ENCODE measurements at places on chromosomes 6 and 20.

GRCh38 chr6:44105146-44105545 is 22.1 kb downstream of the MRPL14 start:
- DNase-seq: no peak

GRCh38 chr6:148514091-148514845 is 171.6 kb downstream of the SASH1 start:
- DNase-seq: no peak

- DNase-seq: no peak
Observed at GRCh38 chr6:71468841-71469700, 180.5 kb downstream of the OGFRL1 start.

DNA sequence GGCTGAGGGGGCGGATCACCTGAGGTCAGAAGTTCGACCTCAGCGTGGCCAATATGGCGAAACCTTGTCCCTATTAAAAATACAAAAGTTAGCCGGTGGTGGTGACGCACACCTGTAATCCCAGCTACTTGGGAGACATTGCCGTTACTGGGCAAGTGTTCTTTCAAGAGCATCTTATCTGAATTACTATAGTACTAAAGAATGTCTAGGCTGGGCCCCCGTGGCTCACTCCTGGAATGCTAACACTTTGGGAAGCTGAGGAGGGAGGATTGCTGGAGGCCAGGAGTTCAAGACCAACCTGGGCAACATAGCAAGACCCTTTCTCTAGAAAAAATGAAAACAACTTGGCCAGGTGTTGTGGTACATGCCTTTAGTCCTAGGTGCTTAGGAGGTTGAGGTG is 859 bp upstream of the ZFP57 start:
- DNase-seq: no peak

DNA sequence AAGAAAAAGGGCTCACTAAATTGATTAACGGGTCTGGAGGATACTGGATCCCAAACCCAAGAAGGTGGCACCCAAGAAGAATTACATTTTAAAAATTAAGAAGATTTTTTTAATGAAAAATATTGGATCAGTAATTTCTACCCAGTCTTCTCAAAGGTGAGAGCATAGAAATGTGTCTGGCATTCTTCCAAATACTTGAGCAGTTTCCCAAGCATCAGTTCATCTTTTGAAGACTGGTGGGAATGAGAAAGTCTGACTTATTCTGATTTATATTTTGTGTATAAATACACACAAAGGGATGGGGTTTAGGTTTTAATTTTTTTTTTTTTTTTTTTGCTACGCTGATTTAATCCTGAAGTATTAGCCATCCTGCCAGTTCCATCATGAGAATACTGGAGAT is 3.3 kb downstream of the MGME1 start:
- no peak for DNase-seq

DNA sequence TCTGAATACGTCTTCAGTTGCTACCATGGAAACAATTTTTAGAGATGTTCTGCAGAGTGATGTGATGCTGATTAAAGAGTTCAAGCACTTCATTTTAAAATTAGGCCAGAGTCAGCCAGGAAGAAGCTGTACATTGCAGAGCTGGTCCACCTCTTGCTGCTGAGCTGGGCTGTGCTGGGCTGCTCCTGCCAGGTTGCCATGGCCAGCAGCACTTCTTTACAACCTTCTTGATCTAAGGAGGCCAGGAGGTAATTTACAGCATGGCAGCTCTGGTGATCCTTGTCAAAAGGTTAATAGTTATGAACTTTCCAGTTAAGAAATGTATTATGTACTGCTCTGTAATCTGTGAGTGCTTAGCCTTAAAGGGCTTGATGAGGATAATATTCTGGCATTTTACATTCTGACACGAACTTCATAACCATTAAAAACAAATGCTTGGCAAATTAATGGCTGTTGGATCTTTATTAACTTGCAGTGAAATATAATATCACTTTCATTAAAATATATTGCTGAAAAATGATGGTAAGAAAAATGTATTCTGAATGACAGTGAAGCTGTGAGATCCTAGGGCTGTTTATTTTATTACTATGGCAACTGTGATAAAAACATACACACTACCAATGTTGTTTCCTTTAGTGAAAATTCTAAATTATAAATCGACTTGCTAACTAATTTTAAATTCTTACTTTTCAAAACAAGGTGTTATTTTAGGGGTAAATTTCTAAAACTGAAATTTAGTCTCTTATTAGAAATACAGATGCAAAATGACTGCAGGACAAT is 259.7 kb downstream of the RFPL4B start:
- no peak for DNase-seq

GRCh38 chr6:161128680-161129196 is 137.2 kb downstream of the MAP3K4 start:
- no peak for DNase-seq

GRCh38 chr6:10411971-10412460 is 2.9 kb downstream of the TFAP2A start:
- peak; percentile 64 for DNase-seq

DNA sequence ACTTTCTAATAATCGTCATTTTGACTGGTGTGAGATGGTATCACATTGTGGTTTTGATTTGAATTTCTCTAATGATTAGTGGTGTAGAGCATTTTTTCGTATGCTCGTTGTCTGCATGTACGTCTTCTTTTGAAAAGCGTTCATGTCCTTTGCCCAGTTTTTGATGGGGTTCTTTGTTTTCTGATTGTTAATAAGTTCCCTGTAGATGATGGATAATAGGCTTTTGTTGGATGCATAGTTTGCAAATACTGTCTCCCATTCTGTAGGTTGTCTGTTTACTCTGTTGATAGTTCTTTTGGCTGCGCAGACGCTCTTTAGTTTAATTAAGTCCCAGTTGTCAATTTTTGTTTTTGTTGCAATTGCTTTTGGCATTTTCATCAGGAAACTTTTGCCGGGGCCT is 32.3 kb upstream of the XRN2 start:
- DNase-seq: no peak

GRCh38 chr6:33910594-33910993 is 106.8 kb upstream of the MLN start:
- no peak for DNase-seq

DNA sequence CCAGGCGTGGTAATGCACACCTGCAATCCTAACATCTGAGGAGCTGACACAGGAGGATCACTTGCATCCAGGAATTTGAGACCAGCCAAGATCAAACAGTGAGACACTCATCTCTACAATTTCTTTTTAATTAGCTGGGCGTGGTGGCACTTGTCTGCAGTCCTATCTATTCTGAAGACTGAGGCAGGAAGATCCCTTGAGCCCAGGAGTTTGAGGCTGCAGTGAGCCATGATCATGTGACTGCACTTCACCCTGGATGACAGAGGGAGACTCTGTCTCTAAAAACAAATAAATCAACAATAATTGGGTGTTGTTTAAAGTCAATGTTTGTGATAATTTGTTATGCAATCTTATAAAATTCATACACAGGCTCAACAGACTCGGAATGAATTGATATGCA is 18.0 kb upstream of the HLA-A start:
- no peak for DNase-seq

DNA sequence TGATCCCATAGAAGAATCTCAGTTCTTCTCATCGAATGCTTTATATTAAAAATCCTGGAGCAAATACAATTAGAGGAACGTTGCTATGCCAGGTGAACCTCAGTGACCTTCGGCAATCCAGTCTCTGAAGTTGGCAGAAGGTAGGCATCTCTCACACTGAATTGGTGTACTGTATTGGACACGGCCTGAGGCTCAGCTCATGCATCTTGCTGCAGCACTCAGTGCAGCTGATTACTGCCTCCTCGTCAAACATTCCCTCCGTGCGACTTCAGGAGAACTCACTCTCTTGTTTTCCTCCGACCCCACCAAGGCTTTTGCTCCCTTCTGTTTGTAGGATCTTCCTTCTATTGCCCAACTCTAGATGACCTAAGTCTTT is 90.5 kb downstream of the GPR6 start:
- DNase-seq: no peak

- DNase-seq: no peak
Observed at GRCh38 chr6:46357591-46357990, 133.7 kb downstream of the RCAN2 start.

DNA sequence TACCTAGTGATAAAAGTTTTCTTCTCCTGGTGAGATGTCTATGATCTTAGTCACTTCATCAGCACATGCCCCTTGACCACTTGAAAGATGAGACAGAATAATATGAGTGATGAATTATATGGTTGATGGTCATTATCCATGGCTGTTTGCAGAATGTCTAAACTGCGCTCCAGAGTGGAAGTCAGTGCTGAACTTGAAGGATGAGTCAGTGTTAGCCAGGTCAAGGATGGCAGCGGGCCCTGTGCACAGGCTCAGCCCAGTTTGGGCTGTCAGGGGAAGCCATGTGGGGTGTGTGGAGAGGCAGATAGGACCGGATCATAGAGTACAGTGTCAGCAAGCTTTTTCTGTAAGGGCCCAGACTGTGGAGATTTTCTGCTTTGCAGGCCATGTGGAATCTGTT is 67.2 kb upstream of the KIF25 start:
- no peak for DNase-seq

GRCh38 chr6:168109171-168109570 is 30.2 kb upstream of the FRMD1 start:
- no peak for DNase-seq

DNA sequence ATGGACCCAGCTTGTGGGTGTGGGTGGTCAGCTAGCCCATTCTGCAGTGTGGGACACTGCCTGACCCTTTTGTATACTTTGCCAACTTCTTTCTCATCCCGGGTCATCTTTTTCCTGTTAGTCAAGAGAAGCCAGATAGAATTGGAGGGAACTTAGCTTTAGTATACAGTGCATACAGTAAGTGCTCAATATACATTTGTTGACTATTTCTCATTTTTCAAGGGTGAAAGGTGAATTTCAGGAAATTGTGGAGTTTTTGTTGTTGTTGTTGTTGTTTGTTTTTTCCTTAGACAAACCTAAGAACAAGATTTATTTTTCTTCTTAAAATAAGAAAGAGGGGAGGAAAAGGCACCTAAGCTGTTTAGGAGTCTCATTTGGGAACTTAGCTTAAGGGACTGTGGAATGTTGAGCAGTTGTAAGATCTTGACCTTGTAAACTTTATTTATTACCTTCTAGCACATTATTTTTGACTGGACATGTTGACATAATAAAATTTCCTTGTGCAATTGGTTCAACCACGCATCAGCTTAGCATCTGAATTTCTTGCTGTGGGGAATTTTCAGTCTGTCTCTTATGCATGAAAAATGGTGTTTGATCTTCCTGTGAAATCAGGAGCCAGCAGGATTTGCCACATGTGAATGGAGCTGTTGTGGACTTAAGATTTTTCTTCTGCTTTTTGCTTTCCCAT is 113.6 kb downstream of the ARID1B start:
- DNase-seq: no peak

GRCh38 chr6:53910834-53911233 is 116.0 kb downstream of the LRRC1 start:
- no peak for DNase-seq

DNA sequence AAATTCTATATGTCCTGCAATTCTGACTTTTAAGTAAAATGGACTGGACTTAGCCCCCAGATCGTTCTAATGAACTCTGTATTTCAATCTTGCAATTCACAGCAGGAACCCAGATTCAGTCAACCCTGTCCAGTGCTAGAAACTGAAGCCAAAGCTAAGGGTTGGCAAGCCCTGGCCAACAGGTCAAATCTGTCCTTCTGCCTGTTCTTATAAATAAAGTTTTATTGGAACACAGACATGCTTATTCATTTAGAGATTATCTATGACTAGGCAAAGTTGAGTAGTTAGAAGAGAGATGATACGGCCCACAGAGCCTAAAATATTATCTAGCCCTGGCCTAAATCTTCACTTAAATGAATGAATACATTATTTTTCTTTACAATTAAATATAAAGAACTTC is 339.2 kb upstream of the JARID2 start:
- DNase-seq: no peak

DNA sequence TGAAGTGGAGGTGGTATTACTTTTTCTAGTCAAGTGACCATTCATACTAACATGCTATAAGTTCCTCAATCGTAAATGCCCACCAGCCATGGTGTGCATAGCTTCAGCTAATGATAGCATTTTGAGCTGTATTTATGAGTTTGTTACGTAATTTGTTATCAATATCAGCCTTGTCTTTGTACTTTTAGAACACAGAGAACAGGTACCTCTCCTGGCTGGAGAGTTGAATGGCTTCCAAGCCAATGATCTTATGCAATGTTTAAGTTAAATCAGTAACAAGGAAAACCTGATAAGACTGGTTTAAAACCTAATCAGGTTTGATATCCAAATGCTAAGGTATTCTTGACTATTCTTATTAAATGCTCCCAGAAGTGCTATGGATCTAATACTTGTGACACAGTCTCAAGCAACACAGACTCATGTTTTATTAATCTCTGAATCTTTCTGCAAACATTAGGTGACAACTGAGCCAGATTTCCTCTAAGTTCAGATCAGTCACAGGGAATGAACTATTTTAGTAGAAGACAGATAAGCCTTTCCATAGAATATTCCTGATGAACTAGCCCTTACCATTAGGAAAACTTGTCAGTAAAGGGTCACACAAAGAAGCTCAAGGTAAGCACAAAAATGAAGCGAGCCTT is 154.8 kb downstream of the PTPRK start:
- no peak for DNase-seq

GRCh38 chr20:46020555-46020954 is 8.5 kb upstream of the SLC12A5 start:
- DNase-seq: no peak

DNA sequence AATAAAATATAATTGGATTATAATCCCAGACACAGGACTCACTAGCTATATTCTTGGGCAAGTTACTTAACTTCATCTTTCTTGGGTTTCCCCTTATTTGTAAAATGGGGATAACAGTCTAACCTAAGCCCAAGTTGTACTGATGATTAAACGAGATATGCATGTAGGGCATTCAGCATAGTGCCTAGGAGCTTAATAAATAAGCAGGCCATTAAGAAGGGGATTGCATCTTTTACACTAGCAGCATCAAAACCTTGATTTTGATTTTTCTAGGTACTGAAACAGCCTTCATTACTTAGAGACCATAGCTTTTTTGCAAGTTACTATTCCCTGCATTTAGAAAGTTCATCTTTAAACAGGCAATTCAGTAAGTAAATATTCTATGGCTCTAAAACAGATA is 2.2 kb upstream of the QKI start:
- no peak for DNase-seq

DNA sequence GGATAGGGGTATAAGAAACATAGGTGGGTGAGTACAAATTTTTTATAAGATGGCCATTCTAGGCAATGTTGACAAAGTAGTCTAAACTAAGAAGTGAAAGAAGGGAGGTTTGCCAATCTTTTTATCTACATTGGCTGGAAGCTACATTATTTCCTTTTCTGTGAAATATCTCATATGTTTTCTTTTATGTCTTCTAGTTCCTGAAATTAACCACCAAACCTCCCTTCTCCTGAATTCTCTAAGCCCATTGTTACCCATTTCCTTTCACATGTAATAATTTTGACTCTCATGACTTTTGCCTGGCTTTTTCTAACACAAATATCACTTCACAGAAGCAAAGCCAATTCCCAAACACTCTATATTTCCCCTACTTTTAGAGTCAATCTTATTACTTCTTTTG is 496.2 kb upstream of the JAG1 start:
- no peak for DNase-seq

- no peak for DNase-seq
Observed at GRCh38 chr6:155177363-155177961, 86.4 kb upstream of the CLDN20 start.

- DNase-seq: no peak
Observed at GRCh38 chr6:69609836-69610472, 186.9 kb downstream of the LMBRD1 start.
